ENCODE measurements at places on chromosomes 4 and X.

GRCh38 chr4:187965726-187966125, 29.8 kb upstream of the ZFP42 start:
- DNase-seq = no peak

- no peak for DNase-seq
These were observed 189.5 kb upstream of the FAT4 start for GRCh38 chr4:125125276-125125675.

DNA sequence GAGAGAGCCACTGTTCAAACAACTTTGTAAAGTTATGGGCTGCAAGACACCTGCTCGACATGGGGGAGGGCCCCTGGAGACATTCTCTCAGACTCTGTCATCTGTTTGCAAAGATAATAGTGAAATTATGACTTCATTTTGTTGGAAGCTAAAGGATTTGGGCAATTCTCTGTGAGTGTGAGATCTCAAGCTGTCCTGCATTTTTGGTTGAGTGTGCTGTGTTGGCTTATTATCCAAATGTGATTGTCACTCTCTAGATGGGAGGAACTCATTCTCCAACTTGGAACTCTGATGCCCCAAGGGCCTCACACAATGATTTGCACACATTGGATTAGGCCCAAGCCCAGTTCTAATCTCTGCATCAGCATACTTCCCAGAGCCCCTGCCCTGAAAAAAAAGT, 63.7 kb downstream of the STK32B start:
- DNase-seq = no peak

GRCh38 chr4:128349921-128350320, 62.3 kb upstream of the PGRMC2 start:
- no peak for DNase-seq

- no peak for DNase-seq
These were observed 391.5 kb downstream of the SPOCK3 start for GRCh38 chr4:166842795-166843261.

DNA sequence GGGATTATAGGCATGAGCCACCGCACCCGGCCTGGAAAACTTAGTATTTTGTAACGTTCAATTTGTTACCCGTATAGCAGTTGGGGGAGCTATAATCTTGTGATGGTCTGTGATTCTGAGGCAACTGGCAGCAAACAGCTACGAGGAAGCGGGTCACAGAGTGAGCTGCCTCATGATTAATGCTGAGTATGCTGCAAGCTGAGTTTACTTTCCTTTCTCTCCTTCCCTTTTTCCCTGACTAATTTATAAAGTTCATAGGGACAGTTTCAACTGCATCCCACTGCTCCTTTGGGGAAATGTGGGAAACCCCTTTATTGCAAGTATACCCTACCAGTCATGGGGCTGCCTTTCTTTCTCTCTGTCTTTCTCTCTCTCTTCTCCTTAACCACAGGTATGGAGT, 17.7 kb upstream of the ELOVL6 start:
- no peak for DNase-seq

GRCh38 chr4:123469245-123469644, 72.7 kb downstream of the SPRY1 start:
- DNase-seq = no peak

DNA sequence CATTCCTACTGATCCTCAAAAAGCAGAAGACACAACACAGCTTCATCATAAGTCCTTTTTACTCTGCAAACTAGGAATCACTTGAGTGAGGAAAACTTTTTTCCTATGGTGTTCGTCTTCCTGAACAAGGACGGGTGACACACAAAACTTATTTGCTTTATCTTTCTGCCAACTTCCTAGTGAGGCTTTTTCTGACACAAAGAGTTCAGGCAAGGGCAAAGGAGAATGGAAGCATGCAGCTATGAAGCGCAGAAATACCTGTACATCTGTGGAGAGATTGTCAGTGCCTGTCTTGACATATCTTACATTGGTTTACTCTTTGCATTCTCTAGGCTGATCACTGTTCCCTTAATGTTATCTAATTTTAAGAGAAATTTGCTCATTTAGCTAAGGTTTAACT, 548.0 kb upstream of the IGFBP7 start:
- no peak for DNase-seq

DNA sequence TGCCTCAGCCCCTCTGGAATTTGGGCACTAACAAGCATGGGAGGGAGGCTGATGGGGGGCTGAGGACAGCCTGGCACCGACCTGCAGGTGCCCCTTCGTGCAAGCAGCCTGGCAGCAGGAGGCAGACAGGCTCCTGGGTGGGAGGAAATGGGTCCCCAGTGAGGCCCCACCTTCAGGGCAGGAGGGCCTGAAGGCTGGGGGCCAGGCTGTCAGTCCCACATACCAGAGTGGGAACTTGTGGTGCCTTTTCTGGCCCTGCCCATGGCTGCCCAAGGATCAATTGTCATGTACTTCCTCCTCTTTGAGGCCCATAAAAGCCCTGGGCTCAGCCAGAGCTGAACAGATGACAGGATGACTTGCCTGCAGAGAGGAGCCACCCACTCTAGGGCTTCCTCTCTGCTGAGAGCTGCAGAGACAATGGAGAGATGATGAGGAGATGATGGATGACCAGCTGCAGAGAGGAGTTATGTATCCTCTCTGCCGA, 141.0 kb downstream of the PDHA2 start:
- DNase-seq = no peak

GRCh38 chrX:54920610-54921426, at the start of gene TRO:
TRO (plus strand) TSS chrX:54920824; CDS start chrX:54922247, 1,423 bp downstream.
- no peak for DNase-seq

- DNase-seq = peak; percentile 81
These were observed 161.7 kb downstream of the BTC start for GRCh38 chr4:74632634-74633033.

- no peak for DNase-seq
These were observed 11.9 kb downstream of the EXOC1 start for GRCh38 chr4:55865228-55865806.

DNA sequence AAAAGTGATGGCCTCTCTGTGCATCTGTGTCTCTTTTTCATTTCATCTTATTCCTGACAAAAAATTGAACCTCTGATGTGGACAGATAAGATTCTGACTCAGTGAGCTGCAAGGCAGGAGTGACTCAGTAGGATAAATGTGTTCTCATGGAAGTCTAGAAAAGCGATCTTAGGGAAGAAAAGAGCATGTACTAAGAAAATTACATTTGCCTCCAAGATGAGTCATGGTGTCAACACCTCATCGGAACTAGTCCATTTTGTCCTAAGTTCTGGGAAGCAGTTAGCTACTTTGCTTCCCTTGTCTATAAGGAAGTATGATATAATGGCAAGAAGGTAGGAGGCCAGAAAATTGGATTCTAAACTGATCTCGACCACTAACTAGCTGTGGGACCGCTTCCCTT, 83.5 kb upstream of the AFF2 start:
- no peak for DNase-seq

DNA sequence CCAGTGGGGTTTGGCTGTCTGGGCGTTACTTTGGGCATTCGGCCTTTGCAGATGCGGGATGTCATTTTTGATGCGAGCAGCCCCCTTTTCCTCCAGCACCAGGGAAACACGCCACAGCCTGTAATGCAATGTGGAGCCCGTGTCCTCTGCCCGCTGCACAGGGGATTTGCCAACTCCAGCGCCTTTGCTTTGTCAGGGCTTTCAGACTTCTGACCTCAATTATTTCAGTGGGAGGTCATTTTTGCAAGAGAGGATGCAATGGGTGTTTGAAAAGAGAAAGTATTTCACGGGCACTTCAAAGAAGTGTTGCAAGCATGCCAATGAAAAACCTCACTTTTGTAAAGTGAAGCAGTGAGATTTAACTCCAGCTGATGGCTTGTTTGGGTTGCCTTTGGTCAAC, 11.5 kb downstream of the CLCN4 start:
- DNase-seq = no peak

DNA sequence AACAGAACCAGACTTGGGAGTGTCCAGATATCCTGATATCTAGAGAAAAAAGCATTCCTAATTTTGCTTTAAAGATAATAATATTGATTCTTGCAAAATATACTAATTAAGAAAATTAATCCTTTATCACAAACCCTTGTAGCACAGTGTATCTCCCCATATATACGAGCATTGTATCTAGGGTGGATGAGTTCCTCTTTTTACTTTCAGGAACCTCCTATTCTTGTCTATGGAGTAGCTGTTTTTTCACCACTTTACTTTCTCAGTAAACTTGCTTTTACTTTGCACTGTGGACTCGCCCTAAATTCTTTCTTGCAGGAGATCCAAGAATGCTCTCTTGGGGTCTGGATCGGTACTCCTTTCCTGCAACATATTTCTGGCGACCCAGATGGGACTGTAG, 103.9 kb downstream of the GLUD2 start:
- DNase-seq = no peak

GRCh38 chrX:81174286-81174685, 27.4 kb downstream of the HMGN5 start:
- DNase-seq = no peak

GRCh38 chr4:175092114-175092513, 174.0 kb downstream of the ADAM29 start:
- DNase-seq = no peak

DNA sequence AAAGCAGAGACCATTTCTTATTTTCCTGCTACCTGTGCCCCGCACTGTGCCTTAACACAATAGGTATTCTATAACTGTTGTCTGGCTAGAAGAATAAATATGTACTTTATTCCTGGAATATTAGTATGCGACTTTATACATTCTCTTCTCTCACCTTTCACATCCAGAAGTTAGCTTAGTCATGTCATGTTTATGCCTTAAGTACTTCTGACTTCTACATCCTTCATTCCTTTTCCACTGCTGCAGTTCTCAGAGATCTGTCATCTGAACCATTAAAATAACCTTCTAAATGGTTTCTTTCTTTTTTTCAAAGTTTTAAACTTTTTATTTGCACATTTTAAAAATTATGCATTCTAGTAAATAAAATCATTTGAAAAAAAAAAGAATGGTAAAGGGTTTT, 34.4 kb downstream of the KIF4A start:
- DNase-seq = no peak

DNA sequence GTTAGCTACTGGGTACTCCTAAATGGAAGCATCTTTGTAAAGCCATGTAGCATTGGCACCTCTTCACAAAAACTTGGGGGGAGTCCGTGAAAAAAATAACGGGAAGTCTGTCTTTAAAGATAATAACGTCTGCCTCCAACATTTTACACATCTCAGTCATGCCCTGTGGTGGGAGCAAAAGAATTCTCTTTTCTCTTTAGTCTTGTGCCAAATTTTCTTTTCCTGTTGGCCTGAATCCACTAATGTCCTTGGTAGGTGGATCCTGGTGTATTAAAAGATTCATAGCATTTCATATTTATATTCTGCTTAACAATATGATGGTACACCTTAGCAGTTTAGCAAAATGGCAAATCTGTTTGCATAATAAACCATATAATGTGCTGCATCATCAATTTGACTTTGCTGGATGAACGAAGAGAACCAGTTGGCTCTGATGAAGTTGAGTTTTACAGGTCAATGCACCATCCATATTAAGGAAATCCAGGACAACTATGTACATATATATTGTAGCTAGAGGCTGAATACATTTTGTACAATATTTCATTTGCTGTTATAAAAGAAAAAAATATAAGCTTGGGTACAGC, 746.4 kb upstream of the MAGEB2 start:
- DNase-seq = no peak

GRCh38 chr4:152679414-152680281, at the start of gene TMEM154:
TMEM154 (minus strand) TSS chr4:152679997; CDS start chr4:152679933, 64 bp downstream.
- peak; percentile 67 for DNase-seq

DNA sequence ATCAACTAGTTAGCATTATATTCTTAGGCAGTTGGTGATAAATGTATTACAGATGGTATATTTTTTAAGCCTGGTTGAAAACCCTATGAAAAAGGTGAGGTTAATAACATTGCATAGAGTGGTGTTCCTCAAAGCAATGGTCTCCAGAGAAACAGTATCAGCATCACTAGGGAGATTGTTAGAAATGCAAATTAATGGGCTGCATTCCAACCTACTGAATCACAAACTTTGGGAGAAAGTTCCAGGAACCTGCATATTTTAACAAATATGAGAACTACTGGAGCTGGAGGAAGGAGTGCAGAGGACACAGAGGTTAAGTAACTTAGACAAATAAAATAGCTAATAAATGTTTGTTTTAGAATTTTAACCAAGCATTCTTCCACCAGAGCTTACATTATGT, 166.9 kb upstream of the PCDH10 start:
- DNase-seq = no peak

DNA sequence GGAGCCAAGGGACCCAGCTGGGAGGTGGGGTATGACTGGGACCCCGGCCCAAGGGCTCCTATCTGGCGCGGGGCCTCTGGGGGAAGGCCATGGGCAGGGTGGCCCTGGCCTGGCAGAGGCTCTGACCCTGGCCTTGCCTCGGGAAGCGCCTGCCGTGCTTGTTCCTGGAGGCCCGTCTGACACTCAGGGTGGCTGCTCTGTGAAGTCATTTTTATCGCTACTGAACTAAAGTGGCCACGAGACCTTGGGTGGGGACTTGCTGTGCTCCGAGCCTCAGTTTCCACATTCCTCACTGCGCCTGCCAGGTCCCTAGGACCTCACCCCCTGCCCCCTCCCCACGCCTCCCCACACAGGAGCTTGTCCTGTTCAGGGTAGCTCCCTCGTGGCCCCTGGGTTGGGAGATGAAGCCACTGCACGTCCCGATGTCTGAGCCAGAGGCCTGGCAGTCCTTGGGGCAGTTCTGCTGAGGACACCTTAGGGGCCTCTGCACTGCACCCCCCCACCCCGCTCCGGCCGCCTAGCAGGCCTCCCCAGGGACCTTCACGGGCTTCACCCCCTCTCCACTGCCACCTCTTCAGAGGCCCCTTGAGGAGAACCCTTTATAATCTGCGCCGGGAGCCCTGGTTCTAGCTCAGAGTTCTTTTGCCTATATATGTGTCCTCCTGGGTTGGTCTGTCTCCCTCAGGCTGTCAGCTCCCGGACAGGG, 639 bp upstream of the SORCS2 start:
- no peak for DNase-seq

- DNase-seq = no peak
These were observed 216.4 kb upstream of the GYPA start for GRCh38 chr4:144356941-144357381.

- DNase-seq = no peak
These were observed 14.1 kb downstream of the PSAPL1 start for GRCh38 chr4:7420661-7421040.

- DNase-seq = no peak
These were observed 165.1 kb downstream of the GPAT3 start for GRCh38 chr4:83701041-83701440.

DNA sequence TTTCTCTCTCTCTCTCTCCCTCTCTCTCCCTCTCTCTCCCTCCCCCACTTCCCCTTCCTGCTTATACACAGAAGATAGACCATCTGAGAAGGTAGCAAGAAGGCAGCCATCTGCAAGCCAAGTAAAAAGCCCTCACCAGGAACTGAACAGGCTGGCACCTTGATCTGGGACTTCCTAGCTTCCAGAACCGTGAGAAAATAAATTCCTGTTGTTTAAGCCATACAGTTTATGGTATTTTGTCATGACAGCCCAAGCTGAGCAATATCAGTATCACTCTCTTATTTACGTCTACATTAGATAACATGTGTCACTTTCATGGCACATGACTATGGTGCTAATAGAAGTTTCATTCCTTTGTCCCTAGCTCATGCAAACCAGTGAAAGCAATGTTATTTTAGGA, 581.1 kb downstream of the INPP4B start:
- DNase-seq = no peak

All from colonic mucosa (tissue), 4 donors.